Glomerular endothelial cell (primary cell): ENCODE measurements at places on chromosomes 11 and 22. TPM values are rescaled to one million over a fixed set of nuclear protein-coding genes. Genes with fewer than 3 reads are reported as not detected.

OR51E2 gene
- total RNA-seq: 0.06 TPM in 1 of 2 replicates, not detected in the other

OR51I1 gene
- not detected in 2 replicates for total RNA-seq

APOA1 gene
- total RNA-seq: not detected in 2 replicates

OR10D3 gene
- not detected in 2 replicates for total RNA-seq

MMP8 gene
- not detected in 2 replicates for total RNA-seq

NDUFA6 gene
- 50.3 and 104 TPM in 2 replicates for total RNA-seq

MRGPRE gene
- total RNA-seq: not detected in 2 replicates

FIBIN gene
- not detected in 2 replicates for total RNA-seq

MYEOV gene
- total RNA-seq: 1.2 and 1.9 TPM in 2 replicates

C22orf31 gene
- not detected in 2 replicates for total RNA-seq

PARVG gene
- total RNA-seq: not detected in 2 replicates

MPEG1 gene
- total RNA-seq: not detected in 2 replicates

EWSR1 gene
- total RNA-seq: 209 and 216 TPM in 2 replicates

CD3D gene
- not detected in 2 replicates for total RNA-seq

CCDC116 gene
- 0.35 TPM in 1 of 2 replicates, not detected in the other for total RNA-seq

OR5B21 gene
- total RNA-seq: not detected in 2 replicates

LRRC10B gene
- total RNA-seq: 0.18 TPM in 1 of 2 replicates, not detected in the other

RIN1 gene
- total RNA-seq: 17.2 and 18.7 TPM in 2 replicates

PKNOX2 gene
- 0.29 and 0.76 TPM in 2 replicates for total RNA-seq

CCDC34 gene
- total RNA-seq: 3.4 and 6.8 TPM in 2 replicates

APOL5 gene
- not detected in 2 replicates for total RNA-seq

RIMBP3B gene
- 0.06 TPM in 1 of 2 replicates, not detected in the other for total RNA-seq

PTPRCAP gene
- total RNA-seq: 2.2 TPM in 1 of 2 replicates, not detected in the other

HORMAD2 gene
- not detected in 2 replicates for total RNA-seq

FDX1 gene
- 10.0 and 12.3 TPM in 2 replicates for total RNA-seq

SAA1 gene
- total RNA-seq: not detected in 2 replicates

PIK3IP1 gene
- 21.9 and 26.5 TPM in 2 replicates for total RNA-seq

ZNF70 gene
- 3.6 and 6.0 TPM in 2 replicates for total RNA-seq

LMO2 gene
- total RNA-seq: 47.8 and 67.6 TPM in 2 replicates

PHF21B gene
- not detected in 2 replicates for total RNA-seq

NCAM1 gene
- total RNA-seq: 1.8 and 8.3 TPM in 2 replicates

RAPSN gene
- not detected in 2 replicates for total RNA-seq

LGR4 gene
- total RNA-seq: 16.7 and 17.6 TPM in 2 replicates

EP300 gene
- total RNA-seq: 62.8 and 68.1 TPM in 2 replicates

ANO5 gene
- total RNA-seq: 0.35 and 0.58 TPM in 2 replicates

OR4D5 gene
- not detected in 2 replicates for total RNA-seq

BRD1 gene
- 22.8 and 30.9 TPM in 2 replicates for total RNA-seq

FOLH1 gene
- total RNA-seq: 4.3 and 10.9 TPM in 2 replicates

GTSE1 gene
- total RNA-seq: 1.5 and 7.5 TPM in 2 replicates

CFAP300 gene
- 0.23 TPM in 1 of 2 replicates, not detected in the other for total RNA-seq

RAB3IL1 gene
- 3.7 and 6.2 TPM in 2 replicates for total RNA-seq

DCDC1 gene
- total RNA-seq: not detected in 2 replicates

C11orf91 gene
- total RNA-seq: 2.0 TPM in 1 of 2 replicates, not detected in the other

MAJIN gene
- 0.68 TPM in 1 of 2 replicates, not detected in the other for total RNA-seq

LRRC32 gene
- 121 and 177 TPM in 2 replicates for total RNA-seq

OR52H1 gene
- total RNA-seq: not detected in 2 replicates

YIF1A gene
- total RNA-seq: 120 and 142 TPM in 2 replicates

TRIM34 gene
- 9.2 and 12.1 TPM in 2 replicates for total RNA-seq

PLAAT5 gene
- not detected in 2 replicates for total RNA-seq

DEUP1 gene
- total RNA-seq: not detected in 2 replicates

FOLR1 gene
- total RNA-seq: 1.2 TPM in 1 of 2 replicates, not detected in the other

DLG2 gene
- 0.18 and 0.63 TPM in 2 replicates for total RNA-seq

OR51B2 gene
- not detected in 2 replicates for total RNA-seq

RASSF10 gene
- total RNA-seq: 0.23 and 0.34 TPM in 2 replicates
